ENCODE measurements at places on chromosomes 2 and 18.

GRCh38 chr18:75896865-75897264 lies 469.4 kb upstream of the SMIM21 start:
- no peak for DNase-seq

GRCh38 chr2:42095923-42096408 lies 48.1 kb downstream of the PKDCC start:
- no peak for DNase-seq

GRCh38 chr18:31497836-31498573 lies at the start of gene DSG2:
DSG2 (plus strand) TSS chr18:31498177; CDS start chr18:31498252, 75 bp downstream.
- DNase-seq: no peak

DNA sequence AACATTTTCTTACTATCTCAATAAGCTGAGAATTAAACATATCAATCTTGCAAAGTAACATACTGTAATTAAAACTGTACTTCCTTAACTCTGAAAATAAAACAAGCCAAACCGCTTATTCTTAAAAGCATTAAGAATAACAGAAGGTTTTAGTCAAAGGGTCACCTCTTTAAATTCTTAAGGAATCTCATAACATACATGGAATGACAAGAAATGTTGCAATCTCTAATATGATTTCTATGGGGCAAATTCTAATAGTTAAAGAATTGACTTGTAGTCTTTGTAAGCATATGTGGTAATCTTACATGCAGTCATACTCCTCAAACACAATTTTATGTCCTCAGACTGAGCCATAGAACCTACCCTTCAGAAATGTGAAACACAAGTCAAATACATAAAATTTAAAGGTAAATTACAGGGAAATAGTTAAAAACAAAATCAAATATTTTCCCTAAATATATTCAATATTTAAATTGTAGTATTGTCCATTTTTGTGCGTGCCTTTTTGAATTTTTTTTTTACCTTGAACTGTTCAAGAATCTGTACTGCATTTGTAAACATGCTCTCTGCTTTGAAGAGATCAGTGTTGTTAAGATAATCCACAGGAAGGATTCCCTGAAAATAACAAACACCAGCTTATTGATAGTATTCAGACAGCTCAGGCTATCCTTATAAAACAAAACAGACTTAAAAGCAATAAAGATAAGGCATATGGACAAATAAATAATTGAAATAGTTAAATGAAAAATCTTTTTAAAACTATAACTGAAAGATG lies 48.2 kb downstream of the PIGN start:
- no peak for DNase-seq

GRCh38 chr2:222424729-222425671 lies 657 bp downstream of the SGPP2 start:
- no peak for DNase-seq

GRCh38 chr2:4753721-4754120 lies 938.5 kb upstream of the SOX11 start:
- no peak for DNase-seq

DNA sequence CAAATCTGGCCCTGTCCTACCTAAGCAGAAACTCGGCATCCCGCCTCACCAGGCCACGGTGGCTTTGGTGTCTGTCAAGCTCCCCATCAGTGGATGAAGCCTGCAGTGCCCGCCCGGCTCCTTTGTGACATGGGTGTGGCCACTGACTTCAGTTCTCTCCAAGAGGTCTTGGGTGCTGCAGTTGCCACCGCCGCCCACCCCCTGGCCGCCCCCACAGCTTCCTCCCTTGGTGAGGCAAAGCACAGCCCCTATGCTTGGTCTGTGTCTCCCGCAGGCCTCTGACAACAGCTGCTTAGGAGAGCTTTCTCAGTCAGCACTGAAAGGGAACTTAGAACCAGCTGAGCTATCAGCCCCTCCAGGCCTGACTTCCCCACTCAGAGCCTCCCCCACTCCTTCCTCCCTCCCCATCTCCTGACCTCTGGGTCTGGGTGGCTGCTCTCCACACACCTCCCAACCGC lies 22.9 kb upstream of the GPR55 start:
- DNase-seq: peak; percentile 86

DNA sequence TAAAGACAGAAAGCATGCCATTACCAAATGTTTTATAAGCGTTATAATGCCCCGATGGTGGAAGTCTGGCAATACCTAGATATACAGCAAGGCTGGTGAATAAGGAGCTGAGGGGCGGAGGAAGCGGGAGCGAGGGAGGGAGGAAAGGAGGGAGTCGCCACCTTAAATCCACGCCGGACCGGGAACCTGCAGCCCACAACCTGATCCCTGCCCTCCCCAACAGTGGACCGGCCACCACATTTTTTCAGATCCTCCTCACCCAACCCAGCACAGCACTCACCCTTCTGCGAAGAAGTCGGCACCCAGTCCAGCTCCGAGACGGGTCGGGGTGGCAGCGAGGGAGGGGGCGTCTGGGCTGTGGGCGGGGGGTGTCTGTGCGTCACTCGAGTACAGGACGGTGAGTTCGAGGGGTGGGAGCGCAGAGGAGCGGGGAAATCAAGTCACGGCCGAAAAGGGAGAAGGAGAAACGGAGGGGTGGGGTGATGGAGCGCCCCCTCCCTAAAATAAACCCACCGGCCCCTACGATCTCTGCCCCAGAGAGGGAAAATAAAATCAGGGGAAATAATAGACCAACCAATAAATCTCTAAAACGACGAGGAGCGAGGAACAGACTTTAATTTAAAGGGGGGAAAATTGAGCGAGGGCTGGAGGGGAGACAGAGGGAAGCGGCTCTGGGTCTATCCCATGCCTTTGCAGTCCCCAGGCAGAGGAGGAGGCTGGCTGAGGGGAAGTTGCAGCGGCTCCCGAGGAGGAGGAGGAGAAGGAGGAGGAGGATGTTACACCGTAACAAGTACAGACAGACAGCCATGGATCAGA lies 96.5 kb upstream of the SERTAD2 start:
- no peak for DNase-seq

- no peak for DNase-seq
These were observed 474.9 kb downstream of the EIPR1 start for GRCh38 chr2:2902547-2903281.

DNA sequence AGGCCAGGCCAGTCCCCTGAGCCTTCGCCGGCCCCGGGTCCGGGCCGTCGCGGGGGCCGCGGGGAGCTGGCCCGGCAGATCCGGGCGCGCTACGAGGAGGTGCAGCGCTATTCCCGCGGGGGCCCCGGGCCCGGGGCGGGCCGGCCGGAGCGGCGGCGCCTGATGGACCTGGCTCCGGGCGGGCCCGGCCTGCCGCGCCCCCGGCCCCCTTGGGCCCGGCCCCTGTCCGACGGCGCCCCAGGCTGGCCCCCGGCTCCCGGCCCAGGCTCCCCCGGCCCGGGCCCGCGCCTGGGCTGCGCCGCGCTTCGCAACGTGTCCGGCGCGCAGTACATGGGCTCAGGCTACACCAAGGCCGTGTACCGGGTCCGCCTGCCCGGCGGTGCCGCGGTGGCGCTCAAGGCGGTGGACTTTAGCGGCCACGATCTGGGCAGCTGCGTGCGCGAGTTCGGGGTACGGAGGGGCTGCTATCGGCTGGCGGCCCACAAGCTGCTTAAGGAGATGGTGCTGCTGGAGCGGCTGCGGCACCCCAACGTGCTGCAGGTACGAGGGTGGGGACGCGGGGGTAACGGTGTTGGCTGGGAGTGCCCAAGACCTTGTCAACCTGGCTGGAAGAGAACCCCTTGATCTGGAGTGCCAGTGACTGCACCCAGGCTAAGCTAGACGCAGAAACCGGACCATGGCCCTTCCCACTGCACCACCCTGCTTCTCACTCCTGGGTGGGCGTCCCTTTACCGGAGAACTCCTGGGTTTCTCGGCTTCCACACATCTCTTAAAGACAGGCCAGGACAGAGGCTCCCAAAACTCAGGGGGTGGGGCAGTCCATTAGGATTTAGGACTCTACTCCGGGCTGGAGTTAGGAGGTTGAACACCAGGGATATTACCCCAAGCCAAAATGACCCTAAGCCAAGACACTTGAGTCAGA lies 739 bp downstream of the PKDCC start:
- DNase-seq: no peak

DNA sequence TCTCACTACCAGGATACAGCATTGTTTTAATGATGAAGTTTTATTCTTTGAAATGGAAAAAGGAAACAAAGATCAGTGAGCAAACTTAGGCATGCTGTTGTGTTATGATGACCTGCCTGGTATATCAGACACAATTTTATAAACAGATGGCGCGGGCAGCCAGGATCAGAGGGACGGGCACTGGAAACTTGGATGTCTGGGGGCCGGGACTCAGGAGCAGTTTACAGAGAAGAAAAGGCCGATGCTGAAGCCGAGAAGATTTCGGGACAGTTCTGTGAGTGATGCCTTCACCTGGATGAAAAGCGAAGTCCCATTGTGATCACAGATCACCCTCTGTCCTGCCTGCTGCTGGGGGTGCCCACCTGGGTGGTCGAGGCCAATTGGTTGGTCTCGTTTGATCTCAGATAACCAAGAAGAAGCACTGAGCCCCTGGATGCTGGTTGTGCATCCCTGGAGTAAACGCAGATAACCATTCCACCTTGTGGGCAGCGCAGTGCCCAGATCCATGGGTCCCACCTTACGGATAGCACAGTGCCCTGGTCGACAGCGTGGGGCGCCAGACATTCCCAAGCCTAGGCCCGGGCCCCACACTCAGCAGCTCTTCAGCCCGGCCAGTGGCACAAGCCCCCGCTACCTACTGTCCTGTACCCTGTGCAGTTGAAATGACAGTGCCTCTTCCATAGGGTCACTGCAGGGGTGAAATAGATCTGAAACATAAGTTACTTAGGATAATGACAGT lies 182.9 kb upstream of the TPO start:
- DNase-seq: no peak

GRCh38 chr2:168850846-168851245 lies 39.4 kb downstream of the SPC25 start:
- no peak for DNase-seq

- DNase-seq: no peak
These were observed 600 bp downstream of the KATNAL2 start for GRCh38 chr18:46917803-46918600.
